Suppressor macrophage treated with lipopolysaccharide for 1 hour (primary cell): ENCODE measurements at places on chromosomes 16 and 17.

DNA sequence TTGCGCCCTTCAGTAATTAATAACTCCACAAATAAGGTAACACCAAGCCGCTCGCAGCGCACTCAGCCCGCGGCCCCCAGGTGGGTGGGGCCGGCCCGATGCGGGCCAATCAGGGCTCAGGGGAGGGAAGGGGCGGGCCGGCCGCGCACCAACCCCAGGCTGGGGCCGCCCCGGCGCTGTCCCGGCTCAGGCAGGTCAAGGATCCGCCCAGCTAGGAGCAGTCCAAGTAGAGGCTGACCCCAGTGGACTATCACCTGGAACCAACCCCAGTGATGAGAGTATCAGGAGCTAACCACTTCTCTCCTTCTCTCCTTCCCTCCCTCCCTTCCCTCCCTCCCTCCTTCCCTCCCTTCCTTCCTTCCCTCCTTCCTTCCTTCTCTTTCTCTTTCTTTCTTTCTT, 110.8 kb downstream of the C16orf78 start:
- DNase-seq: peak; percentile 57

DNA sequence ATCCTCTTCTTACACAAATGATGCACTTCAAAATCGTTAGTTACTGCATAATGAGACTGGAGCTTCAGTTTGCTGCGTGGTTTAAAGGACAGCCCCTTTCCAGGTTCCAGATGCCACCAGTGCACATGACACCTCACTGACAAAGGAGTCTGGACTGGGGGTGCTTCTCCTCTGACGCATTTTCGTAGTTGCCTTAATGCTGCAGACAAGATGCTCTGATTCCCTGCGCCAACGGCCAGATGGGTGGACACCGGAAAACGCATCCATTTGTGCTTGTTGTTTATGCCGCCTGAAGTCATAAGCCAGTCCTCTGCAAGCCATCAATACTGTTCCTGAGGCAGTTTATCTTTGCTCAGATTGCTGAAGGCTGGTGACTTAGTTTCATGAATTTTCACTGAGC, 16.0 kb downstream of the FBXO31 start:
- no peak for DNase-seq

DNA sequence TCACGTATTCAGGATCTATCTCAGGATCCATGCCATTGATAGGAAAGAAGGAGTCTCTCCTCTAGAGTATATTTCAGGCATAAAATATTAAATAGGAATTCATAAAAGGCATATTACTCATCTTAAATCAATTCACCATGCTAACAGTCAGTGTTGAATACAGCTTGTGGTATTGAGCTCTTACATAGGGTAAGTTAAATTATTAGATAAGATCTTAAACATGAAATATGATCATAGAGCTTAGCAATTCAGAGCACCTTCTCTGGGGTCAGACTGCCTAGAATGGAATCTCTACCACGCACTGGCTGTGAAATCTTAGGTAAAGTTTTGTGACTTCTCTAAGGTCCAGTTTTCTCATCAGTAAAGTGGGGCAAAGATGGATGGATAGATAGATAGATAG, 20.7 kb downstream of the MARCHF10 start:
- no peak for DNase-seq

- DNase-seq: no peak
These were observed 5.2 kb downstream of the TMEM220 start for GRCh38 chr17:10724546-10725195.

DNA sequence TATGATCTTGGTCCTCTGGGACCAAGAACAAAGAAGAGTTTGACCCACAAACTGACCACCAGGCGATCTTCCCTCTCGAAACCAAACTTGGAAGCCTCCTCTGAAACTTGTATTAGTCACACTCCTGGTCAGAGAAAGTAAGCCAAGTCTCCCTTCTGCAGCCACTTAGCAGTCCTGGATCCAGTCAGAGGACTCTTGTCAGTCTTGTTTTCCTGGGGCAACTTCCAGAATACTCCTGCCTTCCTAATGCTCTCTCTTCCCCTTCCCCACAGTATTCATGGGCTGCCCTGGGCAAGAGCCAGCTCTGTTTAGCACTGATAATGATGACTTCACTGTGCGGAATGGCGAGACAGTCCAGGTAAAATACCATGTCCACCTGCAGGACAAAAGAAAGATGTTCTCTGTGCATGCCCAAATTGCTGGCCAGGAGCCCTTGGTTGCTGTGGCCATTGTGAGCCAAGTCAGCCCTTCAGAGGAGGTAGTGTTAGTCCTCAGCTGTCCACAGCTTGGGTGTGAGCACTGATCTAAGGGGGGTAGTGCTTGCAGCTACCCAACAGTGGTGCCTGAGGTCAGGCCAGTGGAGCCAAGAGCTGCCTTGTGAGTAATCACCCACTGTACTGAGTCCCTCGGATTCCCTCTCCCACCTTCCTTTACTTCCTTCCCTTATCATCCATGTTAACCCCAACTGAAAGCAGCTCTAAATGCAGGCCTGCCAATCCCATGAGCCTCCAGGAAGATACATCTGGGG, 31.2 kb downstream of the CDH3 start:
- DNase-seq: no peak

GRCh38 chr16:35731341-35732040, 2272.1 kb downstream of the TP53TG3F start:
- no peak for DNase-seq

DNA sequence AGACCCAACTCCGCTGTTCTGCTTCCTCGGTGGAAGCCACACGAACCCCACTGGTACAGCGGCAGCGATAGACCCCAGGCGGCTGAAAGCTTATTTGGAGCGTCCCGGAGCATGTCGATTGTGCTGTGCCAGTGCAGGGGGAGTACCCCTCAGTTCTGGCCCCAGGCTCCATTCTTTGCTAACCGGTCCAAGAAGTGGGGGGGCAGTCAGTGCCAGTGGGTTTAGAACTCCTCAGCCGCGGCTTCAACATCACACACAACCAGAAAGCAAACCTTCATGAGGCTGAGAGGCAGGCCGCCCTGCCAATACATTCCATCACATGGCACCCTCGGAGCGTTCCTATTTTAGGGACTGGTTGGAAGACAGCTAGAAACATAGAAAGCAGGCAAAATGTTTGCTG, 1.7 kb upstream of the MNT start:
- no peak for DNase-seq

DNA sequence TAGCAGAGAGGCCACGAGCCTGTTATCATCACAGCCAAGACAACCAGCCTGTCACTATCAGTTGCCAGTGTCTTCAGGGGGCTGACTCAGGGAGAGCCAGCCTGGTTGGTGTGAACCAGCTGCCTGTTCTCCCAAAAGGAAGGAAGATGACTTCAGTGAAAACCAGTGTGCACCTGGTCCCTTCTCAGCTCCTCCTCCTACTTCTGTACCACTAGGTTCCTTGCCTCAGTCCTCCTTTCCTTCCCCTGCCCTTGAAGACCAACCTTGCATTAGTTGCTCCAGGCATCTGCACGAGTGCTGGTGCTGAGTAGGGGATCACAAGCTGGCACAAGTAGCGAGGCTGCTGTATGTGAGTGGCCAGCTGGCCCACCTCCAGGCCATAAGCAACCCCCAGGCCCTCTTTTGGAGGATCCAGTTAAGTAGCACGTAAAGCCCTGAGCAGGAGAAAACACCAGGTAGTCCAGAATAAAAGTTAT, 8.5 kb downstream of the TUBG1 start:
- no peak for DNase-seq

DNA sequence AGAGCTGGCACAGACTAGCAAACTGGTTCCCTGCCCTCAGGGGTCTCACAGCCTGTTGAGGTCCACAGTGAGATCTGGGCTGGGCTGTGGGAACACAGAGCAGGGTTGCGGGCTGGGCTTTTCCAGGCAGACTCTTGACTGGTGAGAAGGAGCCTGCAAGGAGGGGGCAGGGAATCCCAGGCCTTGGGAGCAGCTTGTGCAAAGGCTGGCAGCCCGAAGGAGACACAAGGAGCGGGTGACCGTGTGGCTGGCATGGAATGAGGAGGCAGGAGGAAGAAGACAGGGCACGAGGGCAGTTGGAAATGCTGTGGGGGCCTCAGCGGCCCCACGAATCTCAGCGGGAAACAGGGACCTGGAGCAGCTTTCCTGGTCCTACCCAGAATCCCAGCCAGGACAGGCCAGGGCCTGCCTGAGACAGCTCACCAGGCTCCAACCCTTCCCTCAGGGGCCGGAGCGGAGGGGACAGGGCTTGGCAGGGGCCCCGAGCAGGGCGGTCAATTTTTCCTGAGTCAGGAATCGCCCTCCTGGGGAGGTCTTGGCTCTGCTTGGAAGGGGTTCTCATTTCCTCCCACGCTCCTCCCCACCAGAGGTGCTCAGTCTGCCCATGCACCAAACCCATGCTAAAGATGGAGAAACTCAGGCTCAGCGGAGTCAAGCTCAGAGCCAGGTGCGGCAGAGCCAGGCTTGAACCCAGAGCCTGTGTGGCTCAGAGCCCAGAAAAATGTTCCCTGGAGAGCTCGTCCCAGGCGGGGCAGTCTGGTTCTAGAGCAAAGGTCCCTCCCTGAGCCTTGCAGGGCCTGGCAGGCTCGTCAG, 9.2 kb upstream of the SNN start:
- DNase-seq: no peak

DNA sequence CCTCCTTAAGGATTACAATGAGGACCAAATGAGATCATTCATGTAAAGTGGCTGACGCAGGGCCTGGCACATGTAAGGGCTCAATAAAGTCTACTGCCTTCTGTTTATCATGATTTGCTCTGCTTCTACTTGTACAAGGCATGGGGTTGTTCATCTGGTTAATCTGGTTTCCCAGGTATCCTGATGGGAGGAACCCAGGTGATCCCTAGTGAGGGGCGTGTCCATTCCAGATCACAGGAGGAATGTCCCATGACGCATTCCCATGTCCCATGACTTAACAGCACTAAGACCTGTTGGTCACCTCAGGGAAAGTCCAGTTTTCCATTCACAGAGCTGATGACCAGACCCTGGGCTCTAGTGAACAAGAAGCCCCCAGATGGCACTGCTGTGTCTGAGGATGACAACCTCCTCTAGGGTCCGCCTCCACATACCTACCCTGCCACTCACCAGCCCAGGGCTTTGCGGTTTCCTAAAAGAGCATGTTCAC, 11.5 kb upstream of the TPPP3 start:
- no peak for DNase-seq

GRCh38 chr17:32335687-32336086, 6.3 kb downstream of the C17orf75 start:
- no peak for DNase-seq

- no peak for DNase-seq
These were observed 388.5 kb downstream of the XYLT1 start for GRCh38 chr16:17082095-17082882.

DNA sequence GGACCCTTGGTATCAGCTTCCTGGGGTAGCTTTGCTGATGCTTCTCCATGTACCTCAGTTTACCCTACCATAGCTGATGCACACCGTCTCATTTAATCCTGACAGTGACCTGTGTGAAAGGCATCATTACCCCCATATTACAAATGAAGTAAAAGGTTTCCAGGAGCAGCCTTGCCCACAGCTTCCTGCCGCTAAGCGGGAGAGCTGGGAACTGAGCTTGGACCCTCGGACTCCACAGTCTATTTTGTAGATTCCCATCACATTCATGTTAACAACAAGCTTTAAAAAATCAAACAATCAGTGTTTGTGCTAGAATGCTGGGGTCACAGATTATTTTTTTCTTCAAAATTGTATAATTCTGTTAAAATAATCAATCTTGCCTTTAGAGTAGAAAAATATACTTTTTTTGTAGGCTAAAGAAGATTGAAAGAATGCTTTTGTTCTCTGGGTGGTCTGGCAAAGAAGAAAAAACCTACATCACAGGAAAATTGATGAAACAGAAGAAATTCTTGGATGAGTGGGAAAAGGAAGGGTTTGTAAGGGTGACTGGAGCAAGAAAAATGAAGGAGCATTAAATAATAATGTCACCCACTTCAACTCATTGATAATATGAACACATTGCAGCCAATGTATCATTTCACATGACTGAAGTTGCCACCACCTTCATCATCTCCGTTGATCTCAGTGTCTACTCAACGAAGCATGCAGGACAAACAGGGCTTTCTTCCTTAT, 9.5 kb upstream of the USP10 start:
- no peak for DNase-seq

GRCh38 chr16:51134269-51134812, 16.7 kb downstream of the SALL1 start:
- DNase-seq: no peak

DNA sequence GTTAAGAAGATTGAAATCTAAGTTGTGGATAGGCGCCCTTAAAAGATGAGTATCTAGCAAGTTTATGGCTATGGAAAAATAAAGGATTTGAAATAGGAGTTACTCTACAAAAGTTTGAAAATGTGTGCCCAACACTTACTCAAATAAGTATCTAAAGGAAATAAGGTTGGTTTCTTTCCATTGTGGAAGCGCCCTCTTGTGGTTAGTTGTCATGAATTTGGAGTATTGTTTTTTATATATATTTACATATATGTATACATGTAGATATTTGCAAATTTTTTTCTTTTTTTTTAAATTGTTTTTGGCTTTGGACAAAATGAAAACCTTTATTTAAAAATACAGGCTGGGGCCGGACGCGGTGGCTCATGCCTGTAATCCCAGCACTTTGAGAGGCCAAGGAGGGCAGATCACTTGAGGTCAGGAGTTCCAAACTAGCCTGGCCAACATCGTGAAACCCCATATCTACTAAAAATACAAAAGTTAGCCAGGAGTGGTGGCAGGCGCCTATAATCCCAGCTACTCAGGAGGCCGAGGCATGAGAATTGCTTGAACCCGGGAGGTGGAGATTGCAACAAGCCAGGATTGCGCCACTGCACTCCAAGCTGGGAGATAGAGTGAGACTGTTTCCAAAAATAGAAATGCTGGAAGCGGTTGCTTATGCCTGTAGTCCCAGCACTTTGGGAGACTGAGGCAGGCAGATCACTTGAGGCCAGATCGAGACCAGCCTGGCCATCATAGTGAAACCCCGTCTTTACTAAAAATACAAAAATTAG, 24.0 kb upstream of the VPS4A start:
- peak; percentile 81 for DNase-seq

- DNase-seq: no peak
These were observed 54.0 kb downstream of the MRM3 start for GRCh38 chr17:836151-836550.

- DNase-seq: peak; percentile 3
These were observed 369.2 kb downstream of the CDH13 start for GRCh38 chr16:82995924-82996441.
